ENCODE measurements at places on chromosomes 4 and X. TPM values are rescaled to one million over a fixed set of nuclear protein-coding genes. Genes with fewer than 3 reads are reported as not detected.
A peak's percentile ranks its signal among the peaks of the same experiment; 100 is the strongest.

DNA sequence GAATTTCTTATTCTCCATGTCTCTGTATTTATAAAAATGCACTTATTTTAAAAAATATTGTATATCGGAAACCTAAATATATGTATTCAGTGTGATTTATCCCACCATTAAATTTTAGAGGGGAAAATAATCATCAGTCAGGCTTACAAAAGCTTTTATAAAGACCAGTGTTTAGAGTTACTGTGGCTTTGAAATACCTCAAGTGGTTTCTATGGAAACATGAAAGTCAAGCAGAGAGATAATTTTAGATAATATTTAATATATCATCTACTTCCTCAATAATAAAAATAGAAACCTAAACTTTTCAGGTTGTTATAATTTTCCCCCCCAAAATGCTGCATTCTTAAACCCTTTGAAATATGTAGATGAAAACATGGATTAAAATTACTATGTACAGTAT lies 332.9 kb upstream of the PITX2 start:
- no peak for DNase-seq

DNA sequence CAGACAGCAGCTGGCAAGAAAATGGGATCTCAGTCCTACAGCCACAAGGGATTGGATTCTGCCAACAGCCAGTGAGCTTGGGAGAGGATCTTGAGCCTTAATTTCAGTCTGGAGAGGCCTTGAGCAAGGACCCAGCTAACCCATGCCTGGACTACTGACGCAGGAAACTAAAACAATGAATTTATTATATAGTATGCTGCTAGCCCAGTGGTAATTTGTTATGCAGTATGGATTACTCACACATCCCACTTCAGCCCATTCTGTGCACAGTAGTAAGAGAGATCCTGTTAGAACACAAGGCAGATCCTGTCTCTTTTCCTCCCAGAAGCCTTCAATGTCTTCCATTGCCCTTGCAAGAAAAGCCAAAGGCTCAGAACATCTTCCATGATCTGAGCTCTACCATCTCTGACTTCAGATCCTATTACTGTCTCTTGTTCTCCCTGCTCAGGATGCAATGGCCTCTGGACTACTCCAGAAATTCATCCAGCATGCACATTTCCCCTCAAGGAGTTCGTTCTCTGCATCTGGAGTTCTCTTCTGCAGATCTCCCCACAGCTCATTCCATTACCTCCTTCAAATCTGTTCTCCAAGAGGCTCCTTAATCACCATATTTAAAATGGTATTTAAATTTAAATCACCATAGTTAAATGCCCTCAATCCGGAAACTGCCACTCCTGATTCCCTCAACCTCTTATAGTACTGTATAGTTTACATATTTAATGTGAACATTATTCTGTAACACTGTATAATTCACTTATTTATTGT lies 27.6 kb downstream of the SMIM20 start:
- no peak for DNase-seq

GRCh38 chr4:48546336-48546735 lies 56.3 kb downstream of the ZAR1 start:
- DNase-seq: no peak

DNA sequence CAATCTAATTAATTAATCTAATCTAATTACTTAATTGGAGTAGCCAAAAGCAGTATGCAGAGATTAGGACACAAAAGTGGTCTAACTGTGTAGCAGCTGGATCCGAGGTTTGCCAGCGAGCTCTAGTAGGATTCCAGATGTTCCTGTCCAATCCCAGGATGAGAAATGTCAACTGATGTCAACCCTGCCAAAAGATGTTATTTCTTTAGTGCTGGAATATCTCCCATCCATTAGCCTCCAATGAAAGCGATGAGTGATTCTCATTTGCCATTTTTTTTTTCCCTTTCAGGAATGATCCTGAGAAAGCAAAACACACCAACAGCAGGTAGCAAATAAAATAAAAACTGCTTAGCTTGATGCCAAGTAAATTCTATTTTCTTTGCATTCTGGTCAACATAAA lies 372.9 kb downstream of the STIM2 start:
- no peak for DNase-seq

DNA sequence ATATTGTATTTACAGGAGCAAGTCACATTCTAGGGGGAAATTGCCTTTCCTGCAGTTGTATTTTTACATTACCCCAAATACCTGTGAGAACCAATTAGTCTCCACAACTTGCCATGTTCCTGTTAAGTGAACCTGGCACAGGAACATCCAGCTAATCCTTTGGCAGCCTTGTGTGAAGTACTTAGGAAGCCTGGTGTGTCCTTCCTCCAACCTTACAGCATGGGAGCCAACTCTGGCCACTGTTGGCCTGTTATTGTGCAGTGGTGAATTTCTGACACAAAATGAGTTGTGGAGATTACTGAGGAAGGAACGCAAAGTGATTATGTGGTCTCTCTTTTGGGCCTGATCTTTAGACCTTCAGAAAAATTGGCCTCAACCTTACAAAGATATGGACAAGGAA lies 238.0 kb upstream of the PITX2 start:
- no peak for DNase-seq

DNA sequence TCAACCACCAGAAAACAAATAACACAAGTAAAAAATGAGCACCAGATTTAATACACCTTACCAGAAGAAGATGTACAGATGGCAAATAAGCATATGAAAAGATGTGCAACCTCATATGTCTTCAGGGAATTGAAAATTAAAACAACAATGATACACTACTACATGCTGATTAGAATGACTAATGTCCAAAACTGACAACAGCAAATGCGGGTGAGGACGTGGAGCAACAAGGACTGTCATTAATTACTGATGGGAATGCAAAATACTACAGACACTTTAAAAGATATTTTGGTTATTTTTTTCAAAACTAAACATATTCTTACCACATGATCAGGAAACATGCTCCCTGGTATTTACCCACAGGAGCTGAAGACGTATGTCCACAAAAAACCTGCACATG lies 140.3 kb downstream of the FRYL start:
- DNase-seq: no peak

DNA sequence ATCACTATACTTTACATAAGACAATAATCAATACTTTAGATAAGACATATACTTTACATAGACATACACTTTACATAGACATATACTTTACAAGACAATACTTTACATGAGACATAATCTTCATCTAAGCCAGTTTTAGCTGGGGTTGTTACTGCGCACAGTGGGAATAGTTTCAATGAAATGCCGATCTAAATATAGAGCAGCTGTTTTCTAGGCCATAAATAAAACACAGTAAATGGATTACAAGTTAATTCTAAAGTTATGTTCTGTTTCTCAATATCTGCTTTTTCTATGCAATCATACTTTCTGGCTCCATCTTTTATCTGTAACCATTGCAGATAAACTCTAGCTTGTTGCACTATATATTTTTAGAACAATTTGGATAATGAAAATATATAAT lies 1470.6 kb upstream of the PABPC4L start:
- DNase-seq: no peak

- DNase-seq: no peak
Measured at GRCh38 chrX:133365871-133366611, 49.2 kb downstream of the GPC4 start.

- DNase-seq: no peak
Measured at GRCh38 chrX:154372612-154373022, 1.8 kb downstream of the FLNA start.

DNA sequence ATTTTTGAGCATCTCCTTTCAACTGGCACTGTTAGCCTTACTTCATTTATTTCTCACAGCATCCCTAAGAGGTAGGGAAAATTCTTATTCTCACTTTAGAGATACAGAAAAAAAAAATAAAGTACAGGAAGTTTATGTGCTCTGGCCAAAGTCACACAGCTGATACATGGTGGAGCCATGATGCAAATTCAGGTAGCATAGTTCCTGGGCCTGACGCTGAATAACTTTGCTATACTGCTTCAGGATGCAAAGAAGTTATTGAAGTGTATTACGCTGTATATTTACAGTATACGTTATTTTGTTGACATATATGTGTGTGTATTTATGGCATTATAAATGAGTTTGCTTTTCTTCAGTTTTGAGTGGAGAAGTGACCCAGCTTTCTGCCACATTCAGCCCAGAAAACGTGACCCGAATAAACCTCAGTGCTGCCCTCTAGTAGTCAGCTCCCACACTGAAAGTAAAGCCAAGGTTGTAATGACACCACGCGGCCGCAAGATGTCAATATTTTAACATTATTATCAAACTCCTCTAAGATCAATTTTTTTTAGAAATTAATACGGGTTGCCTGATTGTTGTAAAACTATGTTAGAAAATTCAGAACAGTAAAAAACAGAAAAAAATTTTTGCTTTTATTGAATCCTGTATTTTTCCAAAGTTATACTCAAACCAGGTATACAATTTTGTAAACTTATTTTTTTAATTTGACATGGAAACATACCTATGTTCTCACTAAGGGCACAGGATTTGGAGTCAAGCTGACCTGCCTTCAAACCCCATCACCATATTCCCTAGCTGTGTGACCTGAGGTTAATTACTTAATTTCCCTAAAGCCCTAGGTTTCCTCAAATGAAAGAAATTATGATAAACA lies 3.8 kb upstream of the GUCY2F start:
- DNase-seq: peak; percentile 43

DNA sequence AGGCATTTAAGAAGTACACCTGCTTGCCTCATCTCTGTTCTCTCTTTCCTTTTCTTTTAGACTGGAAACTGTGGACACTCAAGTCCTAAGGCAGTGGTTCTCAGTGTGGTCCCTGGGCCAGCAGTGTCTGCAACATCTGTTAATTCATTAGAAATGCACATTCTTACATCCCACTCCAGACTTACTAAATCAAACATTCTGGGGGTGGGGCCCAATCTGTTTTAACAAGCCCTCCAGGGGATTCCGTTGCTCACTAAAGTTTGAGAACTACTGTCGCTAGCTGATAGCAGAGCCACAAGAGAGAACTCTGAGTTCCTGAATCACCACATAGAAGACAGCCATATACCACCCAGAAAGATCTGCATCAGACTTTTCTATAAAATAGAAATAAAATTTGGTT lies 430.6 kb downstream of the BCOR start:
- no peak for DNase-seq

- no peak for DNase-seq
Measured at GRCh38 chr4:152738827-152739226, 40.7 kb downstream of the TIGD4 start.

- no peak for DNase-seq
Measured at GRCh38 chr4:30920043-30920442, 199.9 kb downstream of the PCDH7 start.

- DNase-seq: no peak
Measured at GRCh38 chrX:23483396-23483795, 148.7 kb downstream of the PTCHD1 start.

- no peak for DNase-seq
Measured at GRCh38 chr4:159420162-159421057, 317.5 kb downstream of the RAPGEF2 start.

DNA sequence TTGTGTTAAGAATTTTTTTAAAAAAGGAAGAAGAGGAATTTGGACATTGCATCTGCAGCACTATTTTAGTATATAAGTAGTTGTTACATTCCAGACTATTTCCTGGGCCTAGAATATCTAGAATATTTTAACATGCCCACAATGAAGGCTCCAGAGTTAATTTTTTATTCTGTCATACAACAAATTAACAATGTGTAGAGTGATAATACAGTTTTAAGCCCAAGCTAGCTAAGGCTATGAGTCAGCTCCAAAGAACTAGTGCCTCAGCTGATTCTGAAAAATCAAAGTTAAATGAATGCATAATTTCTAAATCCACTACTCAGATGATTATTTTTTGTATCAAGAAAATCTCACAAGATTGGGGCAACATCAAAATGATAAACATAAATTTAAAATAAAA lies 231.4 kb downstream of the PRDM5 start:
- DNase-seq: no peak

DNA sequence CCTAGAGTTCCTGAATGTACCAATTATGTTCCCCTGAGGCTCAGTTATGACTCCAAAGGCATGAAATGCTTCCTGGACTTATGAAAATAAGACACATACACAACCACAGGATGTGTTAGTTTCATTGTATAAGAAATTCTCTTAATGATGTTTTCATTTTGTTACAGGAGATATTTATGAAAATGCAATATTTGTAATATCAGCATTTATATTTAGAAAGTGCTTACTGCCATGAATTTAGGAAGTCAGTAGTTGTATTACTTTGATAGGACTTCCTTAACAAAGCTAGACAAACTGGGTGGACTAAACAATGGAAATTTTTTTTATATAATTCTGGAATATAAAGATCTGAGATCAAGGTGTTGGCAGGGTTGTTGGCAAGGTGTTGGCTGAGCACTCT lies 572.1 kb upstream of the IGFBP7 start:
- DNase-seq: no peak

SSX3 gene
- total RNA-seq: not detected

REELD1 gene
- not detected for total RNA-seq

ATP1B4 gene
- total RNA-seq: not detected

MAGEA1 gene
- not detected for total RNA-seq

CENPE gene
- total RNA-seq: 0.40 TPM

MAGEC2 gene
- not detected for total RNA-seq

ZNF157 gene
- not detected for total RNA-seq
